ENCODE measurements at places on chromosomes 7 and 10.

DNA sequence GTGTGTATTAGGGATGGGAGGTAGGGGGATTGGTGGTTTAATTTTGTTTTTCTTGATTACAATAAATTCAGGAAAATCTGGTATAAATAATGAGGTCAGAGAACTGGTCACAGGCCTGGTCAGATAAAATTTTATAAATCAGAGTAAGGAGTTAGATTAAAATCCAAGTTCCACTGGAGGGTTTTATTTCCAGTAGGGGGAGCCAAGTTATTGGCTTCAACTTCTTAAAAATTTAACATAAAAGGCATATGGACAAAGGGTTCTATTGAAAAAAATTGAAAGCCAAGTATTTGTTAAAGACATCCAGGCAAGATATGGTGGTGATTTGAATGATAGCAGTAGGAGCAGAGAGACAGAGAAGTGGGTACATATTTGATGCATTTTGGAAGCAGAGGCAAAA is 763.3 kb downstream of the SORCS1 start:
- DNase-seq = no peak

DNA sequence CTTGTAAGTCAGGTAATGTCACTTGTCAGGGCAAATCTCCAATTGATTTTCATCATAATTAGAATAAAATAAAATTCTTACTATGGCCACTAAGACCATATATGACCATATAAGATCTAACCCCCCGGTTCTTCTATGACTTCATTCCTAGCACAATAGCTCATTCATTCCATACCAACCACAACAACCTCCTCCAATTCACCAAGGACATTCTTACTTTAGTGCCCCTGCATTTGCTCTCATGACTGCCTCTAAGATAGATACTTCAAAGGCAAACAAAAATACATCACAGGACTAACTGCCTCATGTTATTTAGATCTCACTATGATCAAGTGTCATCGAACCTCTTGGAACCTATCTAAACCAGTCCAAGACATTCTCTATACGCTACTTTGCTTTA is 90.8 kb downstream of the SNX13 start:
- DNase-seq = no peak

DNA sequence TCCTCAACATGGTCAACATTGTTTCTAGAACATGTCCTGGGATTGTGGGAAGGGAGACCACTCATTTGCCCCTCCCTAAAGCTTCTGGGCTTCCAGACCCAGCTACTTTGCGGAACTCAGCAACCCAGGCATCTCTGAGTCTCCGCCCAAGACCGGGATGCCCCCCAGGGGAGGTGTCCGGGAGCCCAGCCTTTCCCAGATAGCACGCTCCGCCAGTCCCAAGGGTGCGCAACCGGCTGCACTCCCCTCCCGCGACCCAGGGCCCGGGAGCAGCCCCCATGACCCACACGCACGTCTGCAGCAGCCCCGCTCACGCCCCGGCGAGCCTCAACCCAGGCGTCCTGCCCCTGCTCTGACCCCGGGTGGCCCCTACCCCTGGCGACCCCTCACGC is at the start of gene EPO:
EPO (plus strand) TSS at position 190 of the 392 bp plus-strand sequence. CDS start 513 bp downstream, outside the sequence.
- no peak for DNase-seq

GRCh38 chr10:11351801-11352200 is 259.6 kb downstream of the USP6NL start:
- no peak for DNase-seq

DNA sequence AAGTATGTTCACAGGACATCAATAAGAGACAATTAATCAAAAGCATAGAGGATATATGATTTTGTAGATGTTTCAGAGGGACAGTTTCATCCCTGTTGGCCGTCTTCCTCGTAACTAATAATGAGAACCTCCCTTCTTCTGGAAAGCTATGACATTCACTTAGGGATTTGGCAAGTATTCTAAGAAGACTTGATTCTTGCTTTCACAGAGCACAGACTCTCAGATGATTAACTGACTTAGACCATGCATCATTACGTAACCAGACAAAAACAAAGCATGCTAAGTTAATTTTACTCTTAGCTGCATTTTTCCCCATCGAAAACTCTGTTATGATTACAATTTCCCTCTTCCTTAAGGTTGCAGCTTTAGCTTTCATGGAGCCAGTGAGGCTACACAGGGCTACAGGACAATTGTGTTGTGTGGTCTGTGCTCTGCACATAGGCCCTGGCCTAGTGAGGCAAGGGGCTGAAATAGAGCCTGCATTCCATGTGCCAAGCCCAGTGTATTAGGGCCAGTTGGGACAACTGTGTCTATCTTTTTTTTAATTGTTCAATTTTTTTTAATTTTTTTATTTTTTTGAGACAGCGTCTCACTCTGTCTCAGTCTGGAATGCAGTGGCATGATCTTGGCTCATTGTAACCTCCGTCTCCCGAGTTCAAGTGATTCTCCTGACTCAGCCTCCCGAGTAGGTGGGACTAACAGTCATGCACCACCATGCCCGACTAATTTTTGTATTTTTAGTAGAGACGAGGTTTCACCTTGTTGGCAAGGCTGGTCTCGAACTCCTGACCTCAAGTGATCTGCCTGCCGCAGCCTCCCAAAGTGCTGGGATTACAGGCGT is 105.3 kb downstream of the PLXDC2 start:
- DNase-seq = no peak

DNA sequence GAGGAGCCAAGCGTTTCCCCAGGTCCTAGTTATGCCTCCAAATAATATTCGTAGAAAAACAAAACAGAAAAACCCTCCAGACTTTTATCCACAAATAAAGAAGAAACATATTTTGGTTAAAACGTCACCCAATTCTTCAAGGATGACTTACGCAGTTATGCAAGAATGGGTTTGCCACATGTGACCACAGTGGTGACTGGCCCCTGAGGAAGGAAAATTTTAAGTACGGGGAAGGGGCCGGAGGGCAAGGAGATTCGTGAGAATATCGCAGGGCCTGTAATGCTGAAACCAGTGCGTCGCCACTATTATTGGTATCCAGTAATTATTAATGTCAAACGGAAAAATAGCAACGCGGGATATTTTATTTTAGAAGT is 537 bp upstream of the MRPS24 start:
- DNase-seq = no peak

- no peak for DNase-seq
These were observed 74.8 kb downstream of the ZEB1 start for GRCh38 chr10:31393844-31394243.

- no peak for DNase-seq
These were observed 495.2 kb upstream of the TPK1 start for GRCh38 chr7:145331076-145331475.

GRCh38 chr10:115830265-115830970 is 442.6 kb downstream of the GFRA1 start:
- no peak for DNase-seq

DNA sequence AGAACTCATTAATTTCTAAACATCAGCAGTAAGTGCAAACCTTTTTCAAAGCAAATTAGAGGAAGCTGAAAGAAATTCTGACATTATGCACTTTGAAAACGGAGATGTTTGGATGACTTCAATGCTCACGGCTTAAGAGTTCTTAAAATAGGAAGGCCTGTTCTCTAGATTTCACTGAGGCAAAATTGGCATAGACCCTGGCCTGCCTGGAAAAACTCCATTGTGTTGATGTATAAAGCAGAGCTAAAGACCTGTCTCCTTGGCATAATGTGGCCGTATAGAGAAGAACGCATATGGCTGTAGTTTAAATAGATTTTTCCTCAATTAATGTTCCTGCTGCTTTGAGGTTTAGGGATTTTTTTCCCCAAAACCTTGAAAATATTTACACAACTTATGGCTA is 24.5 kb upstream of the AGMO start:
- no peak for DNase-seq

DNA sequence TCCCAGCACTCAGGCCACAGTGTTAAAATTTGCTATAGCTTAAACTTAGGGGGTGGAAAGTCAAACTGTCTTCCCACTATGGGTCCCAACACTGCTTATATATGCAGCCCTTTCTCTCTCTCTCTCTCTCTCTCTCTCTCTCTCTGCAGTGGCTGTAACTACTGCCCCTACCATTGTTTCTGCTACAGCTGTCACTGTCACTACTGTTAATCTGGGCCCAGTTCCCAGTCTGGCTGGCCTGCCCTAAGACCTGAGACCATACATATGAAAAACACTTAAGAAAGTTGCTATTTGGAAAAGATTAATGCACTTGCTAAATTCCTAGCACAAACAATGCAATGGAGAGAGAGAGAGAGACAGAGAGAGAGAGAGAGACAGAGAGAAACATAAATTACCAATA is 78.6 kb downstream of the THSD7A start:
- DNase-seq = no peak

GRCh38 chr10:14688606-14689005 is 86.1 kb downstream of the FAM107B start:
- no peak for DNase-seq

DNA sequence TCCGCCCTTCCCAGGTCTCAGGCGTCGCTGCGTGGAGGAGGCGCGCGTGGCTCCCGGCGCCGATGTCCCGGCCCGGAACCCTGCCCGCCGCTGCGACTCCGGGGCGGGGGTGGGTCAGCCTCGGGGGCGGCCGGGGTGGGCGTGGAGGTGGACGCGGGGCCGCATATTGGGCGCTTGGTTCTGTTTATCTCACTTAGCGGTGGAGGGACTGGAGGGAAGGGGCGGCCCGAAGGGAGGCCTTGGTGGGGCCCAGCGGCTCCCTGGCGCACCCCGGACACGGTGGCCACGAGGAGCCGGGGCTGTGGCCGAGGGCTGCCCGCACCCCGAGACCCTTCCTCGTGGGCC is 8.6 kb downstream of the UNCX start:
- DNase-seq = no peak

DNA sequence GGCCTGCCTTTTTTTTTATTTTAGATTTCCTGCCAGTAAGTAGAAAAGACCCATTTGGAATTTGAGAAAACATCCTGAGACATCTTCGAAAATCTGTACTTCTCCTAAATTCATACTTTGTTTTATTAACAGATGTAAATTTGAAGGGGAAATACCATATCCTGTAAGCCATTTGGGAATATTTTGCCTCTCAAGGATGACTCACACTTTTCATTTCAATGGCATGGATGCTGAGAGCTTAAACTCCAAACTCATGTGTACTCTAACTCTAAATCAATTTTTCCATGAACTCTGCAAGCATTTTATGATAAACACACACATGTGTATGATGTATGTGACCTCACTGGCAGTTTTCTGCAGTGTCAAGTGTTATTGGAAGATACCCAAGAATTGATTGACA is 89.0 kb downstream of the SEMA3A start:
- DNase-seq = no peak

- DNase-seq = no peak
These were observed 67.7 kb upstream of the ITGA8 start for GRCh38 chr10:15787426-15787825.

GRCh38 chr10:46526682-46527038 is 29.8 kb downstream of the GPRIN2 start:
- DNase-seq = no peak

DNA sequence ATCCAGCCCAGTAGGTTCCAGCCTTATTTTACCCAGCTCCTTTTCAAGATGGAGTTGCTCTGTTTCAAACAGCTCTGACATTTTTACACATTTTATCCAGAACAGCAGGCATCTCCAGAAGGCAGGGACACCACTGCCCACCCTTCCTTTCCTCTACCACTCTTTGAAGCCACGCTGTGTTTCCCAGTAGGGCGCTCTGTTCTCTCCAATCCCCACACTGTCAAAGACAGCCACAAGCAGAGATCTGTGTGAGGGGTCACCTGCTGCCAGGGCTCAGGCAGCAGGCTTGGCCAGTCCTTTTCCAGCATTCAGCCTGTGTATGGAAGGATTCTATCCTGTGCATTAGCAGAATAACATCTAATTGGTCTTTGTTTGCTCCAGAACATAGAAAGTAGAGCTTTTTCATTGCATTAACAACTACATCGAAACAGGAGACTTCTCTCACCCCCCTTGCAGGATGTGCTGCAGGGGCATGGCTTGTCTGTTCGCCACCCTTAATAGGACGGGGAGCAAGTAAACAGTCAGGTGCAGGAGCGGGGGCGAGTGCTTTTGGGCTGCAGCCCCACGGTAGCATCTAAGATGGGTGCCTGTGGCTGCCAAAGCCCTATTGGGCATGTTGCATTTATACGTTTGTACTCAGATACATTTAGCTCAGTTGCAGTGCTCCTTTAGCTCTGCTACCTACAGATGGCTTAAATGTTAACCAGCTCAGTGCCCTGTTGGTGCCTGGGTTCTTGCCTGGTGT is 326.1 kb downstream of the GALNT17 start:
- DNase-seq = no peak

DNA sequence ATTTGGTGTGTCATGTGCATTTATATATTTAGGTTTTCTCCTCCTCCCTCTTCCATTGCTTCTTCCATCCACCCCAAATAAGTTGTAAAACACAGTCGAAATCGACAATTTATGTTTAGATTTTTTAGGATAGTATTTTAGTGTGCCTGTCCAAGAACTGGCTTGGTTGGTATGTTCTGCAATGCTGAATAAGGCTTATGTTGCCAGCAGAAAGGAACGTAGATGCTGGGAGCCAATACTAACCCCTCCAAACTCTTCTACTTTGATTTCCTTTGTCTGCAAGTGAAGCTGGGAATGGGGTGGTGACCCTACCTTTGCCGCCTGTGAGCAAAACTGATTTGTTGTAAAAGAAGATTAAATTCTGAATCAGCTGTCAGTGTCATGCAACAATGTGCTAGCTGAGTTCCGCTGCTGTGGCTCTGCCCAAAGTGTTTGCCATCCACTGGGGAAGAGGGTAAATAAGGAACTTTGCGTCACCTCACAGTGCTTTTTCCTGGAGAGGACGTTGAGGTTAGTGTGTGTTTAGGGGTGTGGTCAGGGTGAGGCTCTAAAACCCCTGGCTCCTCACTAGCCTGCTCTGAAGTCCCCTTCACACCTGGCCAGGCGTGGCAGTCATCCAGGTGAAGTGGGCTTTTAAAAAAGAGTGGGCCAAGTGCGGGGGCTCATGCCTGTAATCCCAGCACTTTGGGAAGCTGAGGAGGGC is 44.4 kb downstream of the TACC2 start:
- no peak for DNase-seq

GRCh38 chr10:1716839-1717238 is 20.5 kb downstream of the ADARB2 start:
- no peak for DNase-seq

DNA sequence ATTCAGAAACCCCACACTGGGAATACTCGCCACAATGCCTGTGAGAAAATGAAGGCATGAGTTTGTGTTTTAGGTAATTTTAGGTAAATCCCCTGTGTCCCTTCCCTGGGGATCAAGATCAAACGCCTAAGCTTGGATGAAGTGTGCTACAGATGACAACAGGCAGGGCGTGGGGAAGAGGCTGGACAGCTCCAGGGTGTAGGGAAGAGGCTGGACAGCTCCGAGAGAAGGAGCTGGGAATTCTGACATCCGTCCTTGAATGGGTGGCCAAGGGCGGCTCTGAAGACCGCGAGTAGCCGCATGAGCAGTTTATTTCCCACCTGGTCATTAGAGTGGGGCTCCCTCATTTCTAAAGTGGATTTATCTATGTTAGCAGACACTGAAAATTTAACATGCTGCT is 109.7 kb downstream of the RAMP3 start:
- no peak for DNase-seq

GRCh38 chr7:778968-779451 is 51.9 kb upstream of the PRKAR1B start:
- no peak for DNase-seq

GRCh38 chr7:36951257-36951697 is 227.0 kb upstream of the AOAH start:
- DNase-seq = no peak
